ENCODE measurements at places on chromosomes 4 and X. TPM values are rescaled to one million over a fixed set of nuclear protein-coding genes. Genes with fewer than 3 reads are reported as not detected.

DNA sequence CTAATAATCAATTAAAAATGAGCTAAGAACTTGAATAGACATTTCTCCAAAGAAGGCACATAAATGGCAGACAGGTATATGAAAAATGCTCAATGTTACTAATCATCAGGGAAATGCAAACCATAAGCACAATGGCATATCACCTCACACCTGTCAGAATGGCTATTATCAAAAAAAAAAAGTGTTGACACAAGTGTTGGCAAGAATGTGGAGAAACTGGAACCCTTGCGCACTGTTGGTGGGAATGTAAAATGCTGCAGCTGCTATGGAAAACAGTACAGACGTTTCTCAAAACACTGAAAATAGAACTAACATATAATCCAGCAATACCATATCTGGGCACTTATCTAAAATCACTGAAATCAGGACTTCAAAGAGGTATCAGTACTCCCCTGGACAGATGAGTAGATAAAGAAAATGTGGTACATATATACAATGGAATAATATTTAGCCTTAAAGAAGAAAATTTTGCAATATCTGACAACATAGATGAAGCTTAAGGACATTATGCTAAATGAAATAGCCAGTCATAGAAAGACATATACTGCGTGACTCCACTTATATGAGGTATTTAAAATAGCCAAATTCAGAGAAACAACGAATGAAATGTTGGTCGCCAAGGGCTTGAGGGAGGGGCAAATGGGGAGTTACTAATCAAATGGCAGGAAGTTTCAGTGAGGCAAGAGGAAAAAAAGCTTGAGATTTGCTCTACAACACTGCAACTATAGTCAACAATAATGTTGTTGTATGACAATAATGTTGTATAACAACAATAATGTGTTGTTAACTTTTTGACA is 175.5 kb downstream of the WDFY3 start:
- no peak overlapping the region for H3K4me3 ChIP-seq
- DNase-seq = no peak
- no peaks in the 10 kb centered on the region for H3K27me3 ChIP-seq
- no peak overlapping the region for H3K27ac ChIP-seq

- no peak overlapping the region for H3K27ac ChIP-seq
- H3K27me3 ChIP-seq = no peaks in the 10 kb centered on the region
- no peak overlapping the region for H3K4me3 ChIP-seq
- DNase-seq = no peak
- H3K36me3 ChIP-seq = no peaks in the 10 kb centered on the region
These were observed 97.2 kb downstream of the MAB21L2 start for GRCh38 chr4:150679018-150679764.

- H3K36me3 ChIP-seq = no peaks in the 10 kb centered on the region
- H3K4me1 ChIP-seq = no peaks in the 10 kb centered on the region
- no peak overlapping the region for H3K27ac ChIP-seq
- no peak overlapping the region for H3K4me3 ChIP-seq
- H3K27me3 ChIP-seq = no peaks in the 10 kb centered on the region
These were observed 76.4 kb upstream of the NHS start for GRCh38 chrX:17298564-17298963.

DNA sequence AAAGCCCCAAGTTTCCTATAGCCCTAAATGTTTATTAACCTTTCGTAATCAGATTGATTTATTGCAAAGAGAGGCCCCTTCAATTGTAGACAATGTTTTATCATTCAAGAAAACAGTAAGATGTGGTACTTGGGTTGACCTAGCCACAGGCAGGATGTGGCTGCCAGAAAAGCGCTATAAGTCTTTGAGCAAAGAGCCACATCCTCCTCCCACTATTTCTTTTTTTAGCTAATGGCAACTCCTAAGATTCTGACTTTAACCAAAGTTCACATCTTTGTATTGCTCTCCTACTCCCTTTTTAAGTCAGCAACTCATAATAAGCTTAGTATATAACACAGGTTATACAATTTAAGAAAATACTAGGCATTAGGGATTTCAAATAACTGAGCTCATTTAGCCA is 70.7 kb upstream of the PPP3CA start:
- no peaks in the 10 kb centered on the region for H3K36me3 ChIP-seq
- no peak overlapping the region for H3K4me3 ChIP-seq
- H3K4me1 ChIP-seq = no peaks in the 10 kb centered on the region
- H3K27me3 ChIP-seq = no peaks in the 10 kb centered on the region
- H3K27ac ChIP-seq = no peak overlapping the region

DNA sequence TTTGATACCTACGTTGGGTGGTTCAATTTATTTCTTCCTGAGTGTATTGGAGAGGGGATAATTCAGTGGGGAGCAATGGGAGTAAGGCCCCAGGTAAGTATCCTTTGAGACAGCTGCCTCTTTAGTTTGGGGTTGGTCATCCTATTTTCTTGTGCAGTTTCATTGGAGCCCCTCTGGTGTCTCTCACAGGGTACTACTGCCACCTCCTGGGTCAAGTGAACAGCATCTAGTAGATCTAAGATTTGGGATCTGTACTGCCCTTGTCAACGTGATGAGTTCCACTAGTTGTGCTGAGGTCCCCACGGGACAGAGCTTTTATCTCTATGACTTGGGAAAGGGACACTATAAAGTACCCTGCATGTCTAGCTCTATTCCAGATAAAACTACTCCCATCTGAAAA is 80.6 kb downstream of the PBDC1 start:
- H3K36me3 ChIP-seq = no peaks in the 10 kb centered on the region
- H3K27ac ChIP-seq = no peak overlapping the region
- no peaks in the 10 kb centered on the region for H3K4me1 ChIP-seq

- peaks cover 9% of the 10 kb centered on the region for H3K4me1 ChIP-seq
- no peak overlapping the region for H3K27ac ChIP-seq
- no peak for DNase-seq
- no peaks in the 10 kb centered on the region for H3K36me3 ChIP-seq
- H3K4me3 ChIP-seq = no peak overlapping the region
- H3K27me3 ChIP-seq = no peaks in the 10 kb centered on the region
These were observed 95.9 kb downstream of the WDFY3 start for GRCh38 chr4:84870398-84871163.

- no peaks in the 10 kb centered on the region for H3K27me3 ChIP-seq
- H3K27ac ChIP-seq = peak overlapping the region; percentile 26
- H3K4me1 ChIP-seq = no peaks in the 10 kb centered on the region
- peak overlapping the region; percentile 47 for H3K4me3 ChIP-seq
- H3K36me3 ChIP-seq = no peaks in the 10 kb centered on the region
These were observed 111.4 kb downstream of the TSPAN5 start for GRCh38 chr4:98546910-98547594.

GRCh38 chr4:80065601-80066000 is 7.4 kb downstream of the ANTXR2 start:
- peaks cover 1% of the 10 kb centered on the region for H3K4me1 ChIP-seq
- peaks cover 60% of the 10 kb centered on the region for H3K36me3 ChIP-seq
- no peak overlapping the region for H3K27ac ChIP-seq
- no peaks in the 10 kb centered on the region for H3K27me3 ChIP-seq

DNA sequence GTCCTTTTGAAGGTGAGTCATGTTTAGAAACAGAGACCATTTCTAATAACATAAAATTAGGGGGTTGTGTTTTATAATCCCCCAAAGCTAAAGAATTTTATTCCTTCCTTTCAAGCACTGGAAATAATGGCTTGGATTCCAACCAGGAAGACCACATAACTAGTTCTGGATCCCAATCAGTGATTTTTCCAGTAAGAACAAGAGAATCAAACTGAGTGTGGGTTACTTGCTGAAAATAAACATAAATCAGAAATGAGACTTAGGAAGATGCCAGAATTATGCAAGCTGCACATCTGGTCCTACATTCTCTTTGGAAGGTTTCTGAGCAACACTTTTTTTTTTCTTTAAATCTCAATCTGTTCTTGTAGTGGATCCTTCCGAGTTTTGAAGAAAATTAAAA is 76.3 kb downstream of the SOWAHB start:
- no peaks in the 10 kb centered on the region for H3K27me3 ChIP-seq
- no peak overlapping the region for H3K27ac ChIP-seq
- DNase-seq = no peak
- H3K4me3 ChIP-seq = no peak overlapping the region

DNA sequence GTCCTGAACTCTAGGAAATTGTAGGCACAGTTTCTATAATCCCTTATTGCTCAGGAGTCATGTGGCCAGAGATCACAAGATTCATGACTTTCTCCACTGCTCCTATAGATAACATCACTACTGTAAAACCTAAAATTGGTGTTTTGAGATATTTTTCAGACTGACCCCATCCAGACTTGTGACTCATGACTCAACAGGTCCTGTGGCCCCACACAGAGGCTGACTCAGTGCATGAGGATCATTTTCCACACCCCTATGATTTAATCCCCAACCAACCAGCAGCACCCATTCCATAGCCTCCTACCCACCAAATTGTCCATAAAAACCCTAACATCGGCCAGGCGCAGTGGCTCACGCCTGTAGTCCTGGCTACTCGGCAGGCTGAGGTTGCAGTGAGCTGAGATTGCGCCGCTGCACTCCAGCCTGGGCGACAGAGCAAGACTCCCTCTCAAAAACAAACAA is 13.2 kb upstream of the XIAP start:
- no peak overlapping the region for H3K27ac ChIP-seq
- no peaks in the 10 kb centered on the region for H3K4me1 ChIP-seq
- H3K4me3 ChIP-seq = no peak overlapping the region
- no peaks in the 10 kb centered on the region for H3K27me3 ChIP-seq

DNA sequence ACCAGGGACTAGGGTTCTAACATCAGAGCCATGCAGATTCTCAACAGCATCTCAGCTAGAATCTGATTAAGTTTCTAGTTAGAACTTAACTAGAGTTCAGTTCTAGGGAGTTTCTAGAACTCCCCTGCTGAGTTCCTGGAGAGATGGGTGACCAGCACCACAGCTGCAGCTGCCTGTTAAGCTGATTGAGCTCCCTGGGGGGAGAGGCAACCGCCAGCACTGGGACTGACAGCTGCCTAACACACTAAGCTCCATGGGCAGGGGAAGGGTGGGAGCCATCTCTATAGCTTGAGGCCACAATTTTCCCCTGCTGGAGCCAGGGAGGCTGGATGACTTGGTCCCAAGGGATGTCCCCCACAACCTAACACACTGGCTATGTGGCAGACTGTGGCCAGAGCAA is 84.2 kb downstream of the CHIC1 start:
- no peaks in the 10 kb centered on the region for H3K27me3 ChIP-seq
- no peak overlapping the region for H3K4me3 ChIP-seq
- H3K27ac ChIP-seq = no peak overlapping the region
- DNase-seq = no peak

- no peaks in the 10 kb centered on the region for H3K4me1 ChIP-seq
- H3K27me3 ChIP-seq = no peaks in the 10 kb centered on the region
- H3K36me3 ChIP-seq = no peaks in the 10 kb centered on the region
- no peak for DNase-seq
- H3K27ac ChIP-seq = no peak overlapping the region
These were observed 182.3 kb downstream of the RPA4 start for GRCh38 chrX:97065973-97066372.

GRCh38 chr4:174396599-174397110 is 112.9 kb downstream of the CEP44 start:
- H3K4me3 ChIP-seq = no peak overlapping the region
- DNase-seq = no peak
- H3K4me1 ChIP-seq = no peaks in the 10 kb centered on the region
- H3K27ac ChIP-seq = no peak overlapping the region

DNA sequence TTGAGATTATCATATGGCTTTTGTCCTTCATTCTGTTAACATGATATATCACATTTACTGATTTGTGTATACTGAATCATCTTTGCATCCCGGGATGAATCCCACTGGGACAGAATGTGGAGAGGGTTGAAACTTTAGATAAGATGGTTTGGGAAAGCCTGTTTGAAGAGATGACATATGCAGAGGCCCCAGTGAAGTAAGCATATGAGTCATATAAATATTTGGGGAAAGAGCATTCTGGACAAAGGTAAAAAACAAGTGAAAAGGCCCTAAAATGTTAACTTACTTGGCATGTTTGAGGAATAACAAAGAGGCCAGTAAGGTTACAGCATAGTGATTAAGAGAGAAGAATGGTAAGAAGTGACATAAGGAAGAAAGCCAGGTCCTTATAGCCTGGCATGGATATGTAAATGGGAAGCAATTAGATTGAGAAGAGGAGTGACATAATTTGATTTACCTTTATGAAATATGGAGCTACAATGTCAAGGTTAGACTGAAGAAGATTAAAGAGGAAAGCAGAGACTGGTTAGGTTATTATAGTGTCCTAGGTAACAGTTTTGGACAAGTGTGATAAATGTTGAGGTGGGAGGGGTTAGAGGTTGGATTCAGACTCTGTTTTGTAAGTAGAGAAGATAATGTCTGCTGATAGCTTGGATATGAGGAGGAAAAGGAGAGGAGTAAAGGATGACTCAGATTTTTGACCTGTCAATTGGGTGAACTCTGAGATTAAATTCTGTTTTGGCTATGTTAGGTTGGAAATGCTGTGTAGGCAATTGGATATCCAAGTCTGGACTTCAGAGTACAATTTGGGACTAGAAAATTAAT is 54.6 kb upstream of the DRP2 start:
- H3K27me3 ChIP-seq = no peaks in the 10 kb centered on the region
- no peak overlapping the region for H3K4me3 ChIP-seq
- no peak for DNase-seq

- no peak for DNase-seq
- H3K4me1 ChIP-seq = no peaks in the 10 kb centered on the region
- no peaks in the 10 kb centered on the region for H3K36me3 ChIP-seq
- H3K27me3 ChIP-seq = no peaks in the 10 kb centered on the region
These were observed 227.0 kb downstream of the SPRY1 start for GRCh38 chr4:123623611-123624010.

DNA sequence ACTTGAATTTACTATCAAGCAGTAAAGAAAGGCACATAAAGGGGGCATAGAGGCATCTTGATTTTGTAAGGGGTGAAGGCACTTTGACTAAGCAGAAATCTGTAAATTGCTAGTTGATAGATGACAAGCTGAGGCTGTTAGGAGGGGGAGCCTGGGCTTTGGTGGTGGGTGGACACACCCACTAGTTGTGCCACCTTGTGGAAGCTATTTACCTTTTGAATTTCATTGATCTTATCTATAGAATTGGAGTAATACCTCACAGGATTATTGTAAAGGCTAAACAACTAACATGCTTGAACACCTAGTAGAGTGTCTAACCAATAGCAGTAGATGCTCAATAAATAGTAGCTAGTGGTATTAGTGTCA is 142.8 kb upstream of the KCNIP4 start:
- no peaks in the 10 kb centered on the region for H3K36me3 ChIP-seq
- H3K4me1 ChIP-seq = no peaks in the 10 kb centered on the region
- no peak for DNase-seq

GRCh38 chr4:5973486-5974220 is 44.6 kb downstream of the C4orf50 start:
- H3K4me1 ChIP-seq = no peaks in the 10 kb centered on the region
- no peak overlapping the region for H3K4me3 ChIP-seq
- H3K27ac ChIP-seq = no peak overlapping the region
- H3K27me3 ChIP-seq = peaks cover 6% of the 10 kb centered on the region
- DNase-seq = no peak

ADH1B gene
- total RNA-seq = 37.2 TPM

INTU gene
- total RNA-seq = 2.8 TPM

RRH gene
- not detected for total RNA-seq

NLGN3 gene
- 0.52 TPM for total RNA-seq

CSAG2 gene
- not detected for total RNA-seq

ENPEP gene
- 3.5 TPM for total RNA-seq

HSD17B10 gene
- 111 TPM for total RNA-seq

MTMR8 gene
- 0.59 TPM for total RNA-seq

FGA gene
- total RNA-seq = not detected

OTC gene
- not detected for total RNA-seq
